ENCODE measurements at places on chromosomes 6 and 20.

DNA sequence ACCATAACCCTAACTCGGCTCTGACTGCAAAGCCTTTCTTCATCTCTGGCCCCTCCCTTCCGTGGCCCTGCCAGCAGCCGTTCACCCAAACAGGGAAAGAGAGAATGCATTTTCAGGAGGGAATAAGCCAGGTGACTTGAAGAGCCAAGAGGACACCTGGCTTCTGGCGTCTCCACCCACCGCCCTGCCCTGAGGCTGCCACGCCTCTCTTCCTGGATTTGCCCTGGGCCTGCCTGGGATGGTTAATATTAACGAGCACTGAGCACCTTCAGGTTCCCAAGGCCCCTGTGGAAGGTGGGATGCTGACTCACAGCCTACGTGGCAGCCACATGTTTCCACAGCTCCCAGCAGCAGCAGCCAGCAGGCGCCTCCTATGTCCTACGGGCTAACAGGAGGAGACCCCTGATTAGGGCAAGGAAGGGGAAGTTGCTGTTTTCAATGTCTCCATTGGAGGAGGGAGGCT is 138.0 kb upstream of the RREB1 start:
- no peak for DNase-seq

- no peak for DNase-seq
Measured at GRCh38 chr6:16857969-16858592, 96.8 kb upstream of the ATXN1 start.

- no peak for DNase-seq
Measured at GRCh38 chr20:40433341-40433861, 255.6 kb downstream of the MAFB start.

- DNase-seq, result no peak
Measured at GRCh38 chr20:56840716-56841261, 211.7 kb downstream of the TFAP2C start.

DNA sequence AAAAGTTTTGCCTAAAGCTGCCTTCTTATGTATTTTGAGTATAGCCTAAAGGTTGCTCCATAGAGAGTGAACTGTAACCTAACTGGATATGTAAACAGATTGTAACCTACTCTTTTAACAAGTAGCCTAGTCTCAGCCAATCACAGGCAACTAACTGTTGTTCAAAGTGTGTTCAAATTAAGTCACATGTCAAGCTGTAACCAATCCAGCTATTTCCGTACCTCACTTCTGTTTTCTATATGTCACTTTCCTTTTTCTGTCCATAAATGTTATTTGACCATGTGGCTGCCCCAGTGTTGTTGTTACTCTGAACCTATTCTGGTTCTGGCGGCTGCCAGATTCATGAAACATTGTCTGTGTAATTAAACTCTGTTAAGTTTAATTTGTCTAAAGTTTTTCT is 47.4 kb upstream of the RNGTT start:
- DNase-seq, result no peak

- DNase-seq, result no peak
Measured at GRCh38 chr20:23066772-23067171, 17.3 kb upstream of the THBD start.

DNA sequence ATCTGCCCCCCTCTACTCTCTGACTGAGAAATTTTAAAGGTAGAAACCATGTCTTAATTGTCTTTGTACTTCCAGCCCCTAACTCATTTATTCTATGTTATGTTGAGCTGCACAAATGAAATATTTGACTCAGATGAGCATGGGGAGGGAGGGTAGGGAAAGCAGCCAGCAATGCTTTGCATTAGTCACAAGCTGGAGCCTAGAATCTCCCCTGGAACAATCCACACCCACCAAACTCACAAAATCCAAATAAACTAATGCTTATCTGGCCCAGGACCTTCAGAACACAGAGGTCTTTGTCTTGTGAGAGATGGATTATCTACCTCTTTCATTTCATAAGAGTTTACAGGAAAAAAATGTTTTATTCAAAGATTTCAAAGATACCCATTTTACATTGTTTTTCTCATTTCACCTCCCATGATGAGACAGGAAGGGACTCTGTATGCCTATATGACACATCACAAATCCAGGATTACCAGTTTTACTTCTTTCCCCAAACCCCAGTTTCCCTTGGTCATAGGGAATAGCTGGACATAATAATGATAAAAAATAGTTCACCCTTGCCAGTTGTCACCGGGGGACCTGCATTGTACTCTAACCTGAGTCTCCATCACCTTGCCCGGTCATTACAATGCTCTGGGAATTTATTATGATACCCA is 466.9 kb downstream of the KIF16B start:
- DNase-seq, result no peak

- no peak for DNase-seq
Measured at GRCh38 chr6:24441599-24441904, 38.8 kb downstream of the MRS2 start.
